A549 (cell line): ENCODE measurements at places on chromosomes 12 and 14. TPM values are rescaled to one million over a fixed set of nuclear protein-coding genes. Genes with fewer than 3 reads are reported as not detected.

GPR84 gene
- polyA plus RNA-seq, result 0.04 TPM in 1 of 3 replicates, not detected in the others

TAS2R43 gene
- polyA plus RNA-seq, result not detected in 3 replicates

SNW1 gene
- polyA plus RNA-seq, result 64.8 to 70.4 TPM (median 65.3 TPM) in 3 replicates

NELL2 gene
- polyA plus RNA-seq, result 0.07 to 0.16 TPM in 2 of 3 replicates, not detected in the other

- no peak for DNase-seq
These were observed 194.1 kb upstream of the PLEKHA5 start for GRCh38 chr12:18935371-18935965.

- no peak for DNase-seq
These were observed 1.8 kb upstream of the FRS2 start for GRCh38 chr12:69468237-69469026.

- DNase-seq, result no peak
These were observed 214.7 kb upstream of the C14orf180 start for GRCh38 chr14:104364830-104365229.

DNA sequence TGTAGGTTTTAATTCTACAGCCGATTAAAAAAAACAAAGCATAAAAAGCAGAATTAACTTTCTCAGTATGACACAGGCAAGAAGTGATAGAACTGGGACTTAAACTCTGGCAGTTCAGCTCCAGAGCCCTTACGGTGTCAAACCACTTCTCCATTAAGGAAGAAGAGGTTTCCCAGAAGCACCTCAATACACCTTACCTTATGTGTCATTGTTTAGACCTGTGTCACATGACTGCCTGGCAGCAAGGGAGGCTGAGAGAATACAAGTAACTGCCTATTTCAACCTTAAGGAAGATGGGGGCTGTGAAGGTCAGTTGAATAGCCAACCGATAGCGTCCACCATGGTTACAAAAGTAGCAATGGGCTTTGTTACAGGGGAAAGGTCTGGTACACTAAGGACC is 54.6 kb upstream of the ARHGAP5 start:
- no peak for DNase-seq

- DNase-seq, result no peak
These were observed 3.2 kb downstream of the KCNH3 start for GRCh38 chr12:49541911-49542505.

DNA sequence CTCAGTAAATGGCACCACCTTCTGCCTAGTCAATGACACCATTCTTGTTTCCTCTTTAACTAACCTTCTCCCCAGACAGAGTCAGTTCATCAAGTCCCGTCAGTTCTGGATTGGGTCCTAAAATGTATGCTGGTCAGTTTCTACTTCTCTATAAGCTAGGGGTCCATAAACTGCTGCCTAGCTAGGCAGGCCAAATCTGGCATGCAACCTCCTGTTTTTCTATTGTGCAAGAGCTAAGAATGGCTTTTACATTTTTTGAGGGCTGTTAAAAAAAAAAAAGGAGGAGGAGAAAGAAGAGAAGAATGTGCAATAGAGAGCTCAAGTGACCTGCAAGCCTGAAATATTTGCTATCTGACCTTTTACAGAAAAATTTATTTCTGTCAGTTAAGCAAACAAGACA is 6.4 kb upstream of the TMED10 start:
- no peak for DNase-seq

DNA sequence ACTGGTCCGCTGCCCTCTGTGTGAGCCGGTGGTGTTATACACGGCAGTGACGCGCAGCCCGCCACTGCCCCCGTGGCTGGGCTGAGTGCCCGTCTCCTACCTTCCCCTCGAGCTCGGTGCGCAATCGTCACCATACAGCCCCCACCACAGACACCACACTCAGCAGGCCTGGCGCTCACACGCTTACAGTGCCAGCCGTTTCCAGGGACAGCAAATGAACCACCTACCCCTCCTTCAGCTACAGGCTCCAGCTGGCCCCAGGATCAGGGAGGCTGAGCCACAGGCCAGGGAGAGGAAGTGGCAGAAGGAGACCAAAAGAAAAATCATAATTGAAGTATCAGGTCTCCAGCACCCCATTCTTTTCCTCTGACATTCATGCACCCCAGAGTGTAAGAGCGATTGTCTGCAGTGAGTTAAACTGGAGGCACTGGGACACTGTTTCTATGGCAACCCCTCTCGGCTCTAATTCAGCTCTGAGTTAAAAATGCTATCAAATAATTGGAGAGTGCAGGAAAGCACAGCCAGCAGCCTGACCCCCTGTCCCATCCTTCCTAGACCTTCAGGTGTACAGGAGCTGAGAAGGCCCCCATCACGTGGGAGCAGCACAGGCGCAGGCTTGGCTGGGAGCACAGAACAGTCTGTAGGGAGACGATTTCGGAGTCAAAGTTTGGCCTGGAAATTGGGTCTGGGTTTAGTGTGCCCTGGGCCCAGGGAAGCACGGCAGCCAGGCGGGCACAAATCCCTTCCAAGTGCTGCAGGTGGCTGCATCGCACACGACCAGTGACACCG is 18.0 kb downstream of the LRTM2 start:
- DNase-seq, result no peak

- no peak for DNase-seq
These were observed 172.0 kb downstream of the SYT10 start for GRCh38 chr12:33267641-33268040.
